ENCODE measurements at places on chromosomes 12 and 14.

GRCh38 chr12:12488296-12488695 lies 74.4 kb downstream of the DUSP16 start:
- no peak for DNase-seq

DNA sequence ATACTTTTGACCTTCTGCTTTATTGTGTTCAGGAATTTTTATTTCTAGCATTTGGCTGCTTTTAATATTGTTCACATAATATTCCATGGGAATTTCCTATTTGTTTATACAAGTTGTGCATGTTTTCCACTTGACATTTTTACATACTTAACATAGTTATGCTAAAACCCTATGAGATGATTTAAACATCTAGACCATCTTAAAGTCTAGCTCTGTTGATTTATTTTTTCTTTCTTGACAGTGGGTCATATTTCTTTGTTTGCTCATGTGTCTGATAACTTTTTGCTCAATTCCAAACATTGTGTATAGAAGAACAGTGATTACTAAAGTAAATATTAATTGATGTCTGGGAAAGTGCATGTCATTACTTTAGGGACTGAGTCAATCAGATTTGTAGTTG lies 202.1 kb upstream of the PDZRN4 start:
- DNase-seq: no peak

GRCh38 chr12:14619741-14620501 lies 52.2 kb upstream of the PLBD1 start:
- DNase-seq: no peak

DNA sequence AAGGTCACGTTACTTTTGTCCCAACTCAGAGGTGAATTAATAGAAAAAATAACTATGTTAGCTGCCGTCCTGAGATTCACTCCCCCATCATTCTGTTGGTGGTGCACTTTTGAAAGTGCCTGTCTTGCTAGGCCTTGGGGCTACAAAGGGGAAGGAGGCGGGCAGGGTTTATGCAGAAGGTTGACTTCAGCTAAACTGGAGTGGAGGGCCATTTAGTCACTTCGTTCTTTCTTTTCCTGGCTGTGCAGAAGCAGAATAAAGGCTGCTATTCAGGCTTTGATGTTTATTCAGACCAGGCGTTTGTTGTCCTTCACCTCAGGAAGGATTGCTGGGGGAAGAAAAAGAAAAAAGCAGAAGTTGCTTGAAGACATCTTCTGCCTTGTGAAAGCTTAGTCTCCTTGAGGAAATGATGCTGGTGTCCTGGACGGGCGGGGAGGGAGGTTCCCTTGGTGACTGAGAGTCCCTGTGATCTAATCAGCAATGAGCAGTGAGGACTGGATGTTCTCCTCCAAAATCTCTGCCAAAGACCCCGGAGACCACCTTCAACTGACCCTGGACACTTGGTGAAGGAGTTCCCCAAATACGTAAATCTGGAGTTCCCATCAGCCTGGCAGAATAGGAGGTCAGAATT lies 4.0 kb downstream of the GLT1D1 start:
- no peak for DNase-seq

DNA sequence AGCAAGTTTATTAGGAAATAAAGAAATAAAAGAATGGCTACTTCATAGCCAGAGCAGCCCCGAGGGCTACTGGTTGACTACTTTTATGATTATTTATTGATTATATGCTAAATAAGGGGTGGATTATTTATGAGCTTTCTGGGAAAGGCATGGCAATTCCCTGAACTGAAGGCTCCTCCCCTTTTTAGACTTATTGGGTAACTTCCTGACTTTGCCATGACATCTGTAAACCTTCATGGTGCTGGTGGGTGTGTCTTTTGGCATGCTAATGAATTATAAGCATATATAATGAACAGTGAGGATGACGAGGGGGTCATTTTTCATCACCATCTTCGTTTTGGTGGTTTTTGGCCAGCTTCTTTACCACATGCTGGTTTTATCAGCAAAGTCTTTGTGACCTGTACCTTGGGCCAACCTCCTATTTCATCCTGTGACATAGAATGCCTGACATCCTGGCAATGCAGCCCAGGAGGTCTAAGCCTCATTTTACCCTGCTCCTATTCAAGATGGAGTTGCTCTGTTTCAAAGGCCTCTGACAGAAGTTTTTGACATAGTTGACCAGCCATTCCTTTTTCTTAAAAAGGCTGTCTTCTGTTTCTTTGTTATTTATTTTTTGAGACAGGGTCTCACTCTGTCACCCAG lies 11.1 kb upstream of the PTGES3 start:
- no peak for DNase-seq

GRCh38 chr14:22522466-22522957 lies 66.5 kb downstream of the DAD1 start:
- DNase-seq: no peak

- no peak for DNase-seq
Observed at GRCh38 chr12:91103101-91103500, 8.2 kb downstream of the LUM start.

DNA sequence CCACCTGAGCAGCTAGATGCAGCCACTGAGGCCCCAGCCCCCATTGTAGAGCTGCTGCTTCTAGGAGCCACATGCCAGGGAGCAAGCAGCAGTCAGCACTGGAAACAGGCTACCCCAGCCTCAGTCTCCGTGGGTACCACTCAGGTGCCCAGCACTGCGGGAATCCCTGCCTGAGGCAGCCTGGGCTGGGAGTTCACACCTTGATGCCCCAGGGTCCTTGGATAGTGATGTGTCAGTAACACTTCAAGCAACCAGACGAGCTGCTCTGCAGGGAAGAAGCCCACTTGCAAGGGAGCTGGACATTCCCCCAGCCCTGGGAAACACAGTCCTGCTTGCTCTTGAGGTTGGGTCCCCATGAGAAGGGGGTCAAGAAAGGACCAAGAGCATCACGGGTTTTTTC lies 90.7 kb downstream of the ZFP36L1 start:
- DNase-seq: no peak

GRCh38 chr14:39267608-39268005 lies 33.9 kb downstream of the MIA2 start:
- no peak for DNase-seq

GRCh38 chr12:108321688-108322087 lies 17.4 kb downstream of the CMKLR1 start:
- DNase-seq: no peak

- DNase-seq: no peak
Observed at GRCh38 chr12:9756706-9757105, 4.0 kb downstream of the CD69 start.

- no peak for DNase-seq
Observed at GRCh38 chr12:95673576-95673975, 117.0 kb downstream of the NTN4 start.

DNA sequence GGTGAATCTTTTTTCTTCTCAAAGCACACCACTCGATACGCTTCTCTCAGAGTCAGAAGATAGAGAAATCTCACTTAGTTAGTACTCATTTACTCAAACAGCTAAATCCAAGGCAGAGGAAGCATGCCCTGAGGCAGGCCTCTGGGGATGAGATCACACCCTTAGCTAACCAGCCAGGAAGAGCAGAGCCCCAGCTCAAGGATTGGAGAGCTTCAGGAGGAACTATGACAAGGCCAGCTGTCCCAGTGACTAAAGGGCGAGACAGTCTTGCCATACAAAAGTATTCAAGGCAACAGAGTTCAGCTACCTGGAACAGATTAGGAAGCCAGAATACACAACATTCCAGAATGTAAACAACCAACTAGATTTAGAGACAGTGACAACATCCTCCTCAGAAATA lies 197.7 kb upstream of the CCDC196 start:
- no peak for DNase-seq

GRCh38 chr12:95424271-95424994 lies 49.5 kb upstream of the METAP2 start:
- DNase-seq: no peak

GRCh38 chr12:123384318-123384993 lies 524 bp downstream of the KMT5A start:
- no peak for DNase-seq

DNA sequence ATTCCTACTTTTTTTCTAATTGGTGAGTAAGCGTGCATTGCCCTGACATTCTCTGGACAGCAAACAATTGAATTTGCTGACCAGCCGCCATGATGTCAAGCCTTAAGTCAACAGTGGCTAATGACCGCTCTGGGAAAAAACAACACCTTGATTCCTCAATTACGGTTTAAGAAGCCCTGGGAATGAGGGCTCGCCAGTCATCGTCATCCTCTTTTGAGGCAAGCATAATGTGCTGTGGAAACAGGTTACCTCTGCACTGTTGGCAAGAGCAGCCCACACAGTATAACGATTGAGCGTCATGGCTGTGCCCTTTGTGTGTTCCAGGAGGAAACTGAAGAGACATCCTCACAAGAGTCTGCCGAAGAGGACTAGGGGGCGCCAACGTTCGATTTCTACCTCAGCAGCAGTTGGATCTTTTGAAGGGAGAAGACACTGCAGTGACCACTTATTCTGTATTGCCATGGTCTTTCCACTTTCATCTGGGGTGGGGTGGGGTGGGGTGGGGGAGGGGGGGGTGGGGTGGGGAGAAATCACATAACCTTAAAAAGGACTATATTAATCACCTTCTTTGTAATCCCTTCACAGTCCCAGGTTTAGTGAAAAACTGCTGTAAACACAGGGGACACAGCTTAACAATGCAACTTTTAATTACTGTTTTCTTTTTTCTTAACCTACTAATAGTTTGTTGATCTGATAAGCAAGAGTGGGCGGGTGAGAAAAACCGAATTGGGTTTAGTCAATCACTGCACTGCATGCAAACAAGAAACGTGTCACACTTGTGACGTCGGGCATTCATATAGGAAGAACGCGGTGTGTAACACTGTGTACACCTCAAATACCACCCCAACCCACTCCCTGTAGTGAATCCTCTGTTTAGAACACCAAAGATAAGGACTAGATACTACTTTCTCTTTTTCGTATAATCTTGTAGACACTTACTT lies 138.9 kb downstream of the HMGA2 start:
- DNase-seq: no peak

GRCh38 chr12:52892207-52892852 lies 12.5 kb downstream of the KRT8 start:
- DNase-seq: no peak

GRCh38 chr12:103580026-103580425 lies 7.0 kb upstream of the STAB2 start:
- DNase-seq: no peak

DNA sequence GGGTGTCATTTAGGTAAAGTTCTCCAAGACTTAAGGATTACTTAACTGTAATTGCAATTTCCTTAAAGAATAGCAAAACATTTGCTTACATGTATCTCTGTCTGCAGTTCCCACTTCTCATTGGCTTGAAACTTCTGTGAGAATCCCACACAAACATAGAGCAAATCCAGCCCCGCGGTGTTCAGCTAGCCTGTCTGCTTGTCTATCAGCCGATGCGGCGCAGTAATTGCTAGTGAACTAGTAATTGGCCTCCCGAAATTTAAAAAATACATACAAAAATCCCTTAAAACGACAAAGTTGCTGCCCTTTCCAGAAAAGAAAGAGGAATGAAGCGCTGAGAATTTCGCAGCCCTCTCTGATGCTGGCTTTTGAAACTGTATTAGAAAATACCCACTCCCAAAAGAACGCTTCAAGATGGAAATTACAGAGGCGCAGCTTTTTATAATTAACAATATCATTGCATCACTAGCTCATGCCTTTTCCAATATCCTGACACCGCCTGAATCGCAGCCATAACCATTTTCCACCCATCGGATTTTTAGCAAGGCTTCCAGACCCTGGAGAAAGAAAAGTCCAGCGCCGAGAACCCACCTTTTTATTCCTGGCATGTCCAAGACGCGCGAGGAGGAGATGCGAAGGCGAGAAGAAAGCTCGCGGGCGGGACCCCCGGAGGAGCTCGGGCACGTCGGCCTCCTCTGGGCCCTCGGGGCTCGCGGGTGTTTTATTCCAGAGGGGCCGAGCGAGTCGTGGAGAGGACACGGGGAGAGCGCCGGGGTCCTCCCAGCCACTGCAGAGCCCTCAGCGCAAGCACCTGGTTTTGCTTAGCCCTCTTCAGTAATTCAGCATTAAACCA lies 646 bp downstream of the FBLN5 start:
- DNase-seq: no peak

GRCh38 chr14:22664261-22664660 lies 20.1 kb upstream of the OR6J1 start:
- no peak for DNase-seq

DNA sequence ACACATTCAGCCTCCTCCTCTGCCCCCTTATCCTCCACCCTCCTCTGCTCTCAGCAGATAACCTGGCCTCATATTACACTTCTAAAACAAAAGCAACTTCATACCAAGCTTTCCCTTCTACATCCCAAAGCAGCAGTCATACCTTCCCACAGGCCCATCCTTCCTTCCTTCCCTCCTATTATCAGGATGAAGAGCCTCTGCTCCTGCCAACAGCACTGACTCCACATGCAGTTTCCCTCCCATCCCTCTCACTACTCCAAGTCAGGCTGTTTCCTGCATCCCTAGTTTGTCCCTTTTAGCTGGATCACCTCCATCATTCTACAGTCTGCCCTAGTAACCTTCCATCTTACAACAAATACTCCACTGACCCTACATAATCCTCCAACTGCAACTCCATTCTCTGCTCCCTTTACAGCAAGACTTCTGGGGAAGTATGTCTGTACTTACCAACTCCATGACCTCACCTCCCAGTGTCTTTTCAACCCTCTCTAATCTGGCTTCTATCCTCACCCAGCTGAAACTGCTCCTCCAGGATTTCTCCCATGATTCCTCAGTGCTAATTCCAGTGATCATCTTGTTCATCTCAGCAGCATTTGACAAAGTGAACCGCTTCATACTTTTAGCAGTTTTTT lies 4.9 kb upstream of the YEATS4 start:
- DNase-seq: no peak

GRCh38 chr12:63090716-63091115 lies 60.3 kb downstream of the AVPR1A start:
- DNase-seq: no peak

- no peak for DNase-seq
Observed at GRCh38 chr12:25269701-25270100, 19.0 kb upstream of the KRAS start.

DNA sequence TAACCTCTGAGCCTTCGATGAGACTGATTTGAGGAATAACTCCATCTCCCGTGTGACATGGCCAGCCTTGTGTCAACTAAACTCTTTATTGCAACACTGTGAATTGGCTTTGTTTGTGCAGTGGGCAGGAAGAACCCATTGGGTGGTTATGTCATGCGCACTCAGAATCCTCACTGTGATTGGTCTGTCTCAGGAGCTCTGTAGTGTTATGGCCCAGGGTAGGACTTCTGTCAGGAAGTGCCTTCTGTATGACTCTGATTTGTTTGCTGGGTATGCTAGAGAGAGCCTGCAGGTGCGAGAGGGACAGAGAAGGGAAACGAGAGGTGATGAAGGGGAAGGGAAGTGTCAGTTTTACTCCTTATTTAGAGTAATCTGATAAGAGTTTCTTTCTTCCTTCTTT lies 71.5 kb upstream of the DCD start:
- no peak for DNase-seq

DNA sequence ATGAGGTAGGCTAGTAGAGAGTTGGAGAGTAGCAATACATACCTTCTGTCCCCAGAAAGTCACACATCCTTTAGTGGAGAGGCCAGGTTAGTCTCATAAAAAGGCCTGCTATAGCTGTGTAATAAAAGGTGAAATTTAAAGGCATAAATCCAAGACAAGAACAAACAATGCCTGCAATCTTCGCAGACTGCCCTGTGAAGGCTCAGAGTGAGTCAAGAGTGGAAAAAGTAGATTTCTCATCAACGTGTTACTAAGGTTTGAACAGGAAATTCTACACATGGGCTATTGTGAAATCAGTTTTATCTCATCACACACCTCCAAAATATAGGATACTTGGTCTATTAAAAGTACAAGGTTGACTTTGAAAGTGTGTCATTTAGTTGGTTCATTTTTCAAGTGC lies at the start of gene KLRC1:
Gene KLRC1 (minus strand): TSS at position 222 of the 400 bp plus-strand sequence. CDS start 2,221 bp downstream, outside the sequence.
- no peak for DNase-seq

GRCh38 chr14:33210311-33210710 lies 271.6 kb downstream of the NPAS3 start:
- no peak for DNase-seq

GRCh38 chr14:23068789-23069412 lies 11.6 kb upstream of the CDH24 start:
- no peak for DNase-seq

Measured in anterior cingulate cortex (tissue), 58 donors.